Esophagus squamous epithelium (tissue), 5 donors: ENCODE measurements at places on chromosomes 5 and 9.

- DNase-seq, result no peak
Observed at GRCh38 chr5:179732918-179733771, 523 bp downstream of the MAML1 start.

DNA sequence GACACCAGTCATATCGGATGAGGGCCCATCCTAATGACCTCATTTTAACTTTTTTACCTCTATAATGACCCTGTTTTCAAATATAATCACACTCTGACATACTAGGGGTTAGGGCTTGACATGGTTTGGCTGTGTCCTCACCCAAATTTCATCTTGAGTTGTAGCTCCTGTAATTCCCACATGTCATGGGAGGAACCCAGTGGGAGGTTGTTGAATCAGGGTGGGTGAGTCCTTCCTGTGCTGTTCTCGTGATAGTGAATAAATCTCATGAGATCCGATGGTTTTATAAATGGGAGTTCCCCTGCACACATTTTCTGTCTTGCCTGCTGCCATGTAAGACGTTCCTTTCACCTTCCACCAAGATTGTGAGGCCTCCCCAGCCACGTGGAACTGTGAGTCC lies 71.8 kb downstream of the THBS4 start:
- no peak for DNase-seq

DNA sequence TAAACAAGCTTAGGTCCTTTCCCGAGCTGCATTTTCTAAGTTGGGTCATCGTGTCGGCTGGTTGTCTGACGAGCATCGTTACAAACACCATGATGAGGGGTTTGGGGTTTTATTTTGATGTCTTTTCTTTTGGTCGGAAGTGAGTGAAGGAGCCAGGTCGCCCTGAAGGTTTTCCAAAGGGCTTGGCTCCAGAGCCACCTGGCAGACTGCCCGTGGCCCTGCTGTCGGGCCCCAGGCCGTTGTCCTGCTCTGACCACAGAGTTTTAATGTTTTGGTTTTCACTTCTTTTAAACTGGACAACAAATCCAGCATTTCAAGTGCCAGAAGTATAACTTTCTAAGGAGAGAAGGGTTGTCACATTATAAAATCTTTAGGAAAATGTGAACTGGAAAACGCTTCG lies 42.3 kb downstream of the TENT4A start:
- no peak for DNase-seq

GRCh38 chr5:60835554-60835953 lies 8.5 kb downstream of the ELOVL7 start:
- no peak for DNase-seq

DNA sequence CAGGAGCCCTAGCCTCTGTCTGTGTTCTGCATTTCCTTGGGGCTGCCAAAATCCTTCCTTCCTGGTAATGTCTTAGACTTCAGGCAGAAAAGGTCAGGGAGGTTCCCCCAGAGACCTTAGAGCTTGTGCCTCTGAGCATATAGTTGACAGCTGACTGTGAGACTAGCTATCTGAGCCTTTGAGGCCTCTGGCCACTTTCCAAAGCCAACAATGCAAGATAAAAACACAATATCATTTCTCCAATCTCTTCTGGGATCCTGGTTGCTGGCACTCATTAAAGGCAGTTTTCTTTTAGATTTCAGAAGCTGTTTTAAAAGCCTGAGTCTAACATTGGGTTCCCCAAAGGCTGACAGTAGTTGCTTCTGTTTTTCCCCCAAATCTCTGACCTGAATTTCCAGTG lies 13.2 kb upstream of the GLRA1 start:
- no peak for DNase-seq

DNA sequence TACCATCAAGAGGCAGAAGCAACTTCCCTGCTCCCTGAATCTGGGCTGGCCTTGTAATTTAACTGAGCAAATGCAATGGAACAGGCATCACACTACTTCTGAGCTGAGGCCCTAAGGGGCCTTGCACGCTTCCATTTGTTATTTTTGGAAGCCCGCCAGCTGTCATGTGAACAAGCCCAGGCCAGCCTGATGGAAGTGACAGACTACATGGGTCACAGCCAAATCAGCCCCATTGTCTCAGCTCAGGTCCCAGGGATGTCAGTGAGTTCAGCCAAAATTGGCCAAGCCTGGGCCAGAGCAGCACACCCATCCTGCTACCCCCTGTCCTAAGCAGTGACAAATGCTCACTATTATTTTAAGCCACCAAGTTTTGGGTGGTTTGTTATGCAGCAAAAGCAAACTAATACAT lies 72.8 kb downstream of the PRRT1B start:
- no peak for DNase-seq

DNA sequence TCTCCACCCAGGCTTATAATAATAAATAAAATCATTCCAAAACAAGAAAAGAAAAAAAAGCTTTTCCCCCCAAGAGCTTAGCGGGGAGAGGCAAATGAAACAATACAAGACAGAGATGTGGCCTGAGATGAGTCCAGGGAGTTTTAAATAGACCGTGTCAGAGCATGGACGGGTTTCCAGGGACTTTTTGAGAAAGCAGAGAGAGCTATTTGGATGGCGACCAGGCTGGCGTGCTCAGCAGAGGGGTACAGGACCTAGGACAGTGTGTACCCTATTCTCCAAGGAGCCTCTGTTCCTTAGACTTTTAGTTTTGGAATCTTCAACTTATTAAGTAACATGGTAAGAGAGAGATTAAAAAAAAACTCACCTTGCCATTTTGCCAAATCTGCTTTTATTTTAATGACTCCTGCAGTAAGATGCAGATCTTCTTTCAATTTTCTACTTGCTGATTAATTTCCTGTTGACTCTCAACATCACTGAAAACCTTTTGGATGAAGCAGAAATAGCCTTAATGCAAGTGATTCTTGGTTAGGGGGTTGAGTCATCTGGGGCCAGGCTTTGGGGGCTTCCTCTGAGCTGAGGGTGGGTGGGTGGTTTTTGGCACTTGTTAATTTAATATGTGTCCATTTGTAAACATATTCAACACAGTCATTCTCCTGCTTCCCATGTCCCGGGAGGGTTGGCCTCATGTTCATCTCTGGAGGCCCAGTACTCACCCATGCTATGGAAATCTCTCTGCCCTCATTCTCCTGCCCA lies 49.6 kb upstream of the OSMR start:
- DNase-seq, result no peak

DNA sequence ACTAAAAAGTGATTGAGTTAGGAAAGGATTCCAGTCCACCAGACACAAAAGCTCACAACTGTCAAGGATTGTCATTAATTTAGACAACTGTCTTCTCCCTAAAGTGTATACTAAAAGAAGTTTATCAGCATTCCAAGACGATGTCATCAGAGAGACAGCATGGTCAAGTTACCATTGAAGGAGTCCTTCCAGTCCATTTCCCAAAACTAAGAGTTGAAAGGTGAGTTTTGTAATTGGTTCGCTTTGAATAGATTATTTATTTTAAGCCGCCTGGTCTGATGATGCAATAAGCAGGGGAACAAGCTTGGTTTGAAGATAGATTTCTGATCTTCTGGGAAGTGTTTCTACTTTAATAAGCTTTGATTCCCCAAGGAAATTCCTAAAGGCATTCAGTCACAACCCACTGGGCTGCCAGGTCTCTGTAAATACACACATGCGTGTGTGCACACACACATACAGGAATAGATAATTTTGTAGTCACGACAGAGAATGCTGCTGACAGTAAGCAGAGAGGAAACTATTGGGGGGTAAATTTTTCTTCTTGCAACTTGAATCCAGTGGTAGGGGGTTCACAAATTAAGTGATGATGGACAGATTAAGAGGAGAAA lies 234.8 kb downstream of the PIK3R1 start:
- no peak for DNase-seq

DNA sequence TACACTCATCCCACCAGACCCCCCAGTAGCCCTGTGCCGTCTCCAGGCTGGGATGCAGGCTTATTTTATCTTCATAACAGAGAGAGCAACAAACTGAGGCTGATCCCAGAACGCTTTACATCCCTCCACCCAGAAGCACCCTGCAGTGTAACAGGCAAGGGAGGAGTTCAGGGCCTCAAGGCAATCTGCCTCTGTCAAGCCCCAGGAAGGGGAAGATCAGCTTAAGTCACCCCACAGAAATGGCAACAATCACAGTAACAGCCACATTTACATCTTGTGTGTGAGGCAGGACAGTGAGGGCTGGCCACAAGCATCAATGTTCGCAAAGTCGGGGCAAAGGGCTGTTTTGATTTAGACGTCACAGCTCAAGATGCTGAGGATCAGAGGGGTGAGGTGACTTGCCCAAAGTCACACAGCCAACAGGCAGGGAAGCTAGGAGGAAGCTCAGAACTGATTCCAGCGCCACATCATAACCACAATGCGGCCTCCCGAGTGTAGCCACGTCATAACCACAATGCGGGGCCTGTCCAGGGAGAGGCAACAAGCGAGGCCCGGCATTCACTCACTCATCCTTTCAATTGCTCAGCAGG lies 14.4 kb downstream of the STK10 start:
- DNase-seq, result no peak

DNA sequence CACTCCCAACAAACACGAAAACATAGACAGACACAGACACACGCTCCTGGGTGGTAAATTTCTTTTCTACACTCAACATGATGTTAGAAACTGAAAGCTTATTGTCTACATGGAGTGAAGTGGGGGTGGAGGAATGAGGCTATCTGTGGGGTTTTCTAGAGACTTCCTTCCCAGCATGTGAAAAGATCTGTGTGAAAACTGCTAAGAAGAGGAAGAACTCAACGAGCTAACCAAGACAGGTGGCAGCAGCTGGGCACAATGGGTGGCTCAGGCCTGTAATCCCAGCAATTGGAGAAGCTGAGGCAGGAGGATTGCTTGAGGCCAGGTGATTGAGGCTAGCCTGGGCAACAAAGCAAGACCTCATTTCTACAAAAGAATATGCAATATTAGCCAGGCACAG lies 7.6 kb downstream of the FYB1 start:
- no peak for DNase-seq

DNA sequence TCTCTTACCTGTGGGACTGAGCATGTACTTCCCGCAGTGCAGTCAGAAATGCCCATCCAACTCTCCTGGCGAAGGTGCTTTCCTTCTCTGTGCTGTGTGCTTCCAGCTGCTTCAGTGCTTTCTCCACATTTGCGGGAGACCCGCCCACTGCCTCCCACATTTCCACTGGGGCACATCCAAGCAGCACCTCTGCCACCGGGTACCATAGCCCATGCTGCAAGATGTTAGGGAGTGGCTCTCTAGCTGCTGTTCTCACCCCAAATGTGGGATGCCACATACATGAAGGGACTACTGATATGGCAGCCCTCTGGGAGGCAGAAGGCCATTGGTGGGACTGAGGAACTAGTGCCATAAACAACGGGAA lies 8.8 kb downstream of the DMAC1 start:
- no peak for DNase-seq

GRCh38 chr5:149062371-149063016 lies 368 bp downstream of the SH3TC2 start:
- DNase-seq, result no peak

- no peak for DNase-seq
Observed at GRCh38 chr9:71509054-71509453, 259.3 kb downstream of the CEMIP2 start.

GRCh38 chr9:71571186-71571585 lies 197.1 kb downstream of the CEMIP2 start:
- no peak for DNase-seq

GRCh38 chr5:32589416-32589815 lies 4.1 kb downstream of the SUB1 start:
- no peak for DNase-seq

- no peak for DNase-seq
Observed at GRCh38 chr5:141963701-141964100, 5.2 kb upstream of the RNF14 start.

GRCh38 chr9:128007566-128008138 lies 26.9 kb upstream of the EEIG1 start:
- DNase-seq, result peak; percentile 45

- no peak for DNase-seq
Observed at GRCh38 chr9:99762470-99762869, 59.2 kb upstream of the NR4A3 start.

DNA sequence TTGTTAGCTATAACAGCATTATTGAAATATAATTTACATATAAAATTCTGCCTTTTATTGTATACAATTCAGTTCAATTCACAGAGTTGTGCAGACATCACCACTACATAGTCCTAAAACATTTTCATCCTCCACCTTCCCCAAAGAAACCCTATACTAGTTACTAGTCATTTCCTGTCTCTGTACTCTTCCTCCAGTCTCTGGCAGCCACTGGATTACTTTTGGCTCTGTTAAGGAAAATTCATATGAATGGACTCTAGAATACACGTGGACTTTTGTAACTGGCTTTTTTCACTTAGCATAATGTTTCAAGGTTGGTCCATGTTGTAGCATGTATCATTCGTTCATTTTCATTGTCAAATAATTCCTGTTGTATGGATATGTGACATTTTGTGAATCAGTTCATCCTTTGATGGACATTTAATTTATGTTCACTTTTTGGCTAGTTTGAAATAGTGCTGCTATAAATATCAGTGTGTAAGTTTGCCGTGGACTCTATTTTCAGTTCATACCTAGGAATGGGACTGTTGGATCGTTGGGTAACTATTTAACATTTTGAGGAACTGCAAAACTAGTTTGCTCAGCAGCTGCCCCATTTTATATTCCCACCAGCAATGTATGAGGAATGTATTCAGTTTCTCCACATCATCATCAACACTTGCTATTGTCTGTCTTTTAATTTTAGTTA lies 9.7 kb downstream of the ICE1 start:
- DNase-seq, result no peak
